Right forelimb (tissue), 1 donor: ENCODE measurements at places on chromosomes 7 and 10.
A peak's percentile ranks its signal among the peaks of the same experiment; 100 is the strongest.

GRCh38 chr10:70271996-70272924, 11.5 kb downstream of the NPFFR1 start:
- DNase-seq, result no peak

DNA sequence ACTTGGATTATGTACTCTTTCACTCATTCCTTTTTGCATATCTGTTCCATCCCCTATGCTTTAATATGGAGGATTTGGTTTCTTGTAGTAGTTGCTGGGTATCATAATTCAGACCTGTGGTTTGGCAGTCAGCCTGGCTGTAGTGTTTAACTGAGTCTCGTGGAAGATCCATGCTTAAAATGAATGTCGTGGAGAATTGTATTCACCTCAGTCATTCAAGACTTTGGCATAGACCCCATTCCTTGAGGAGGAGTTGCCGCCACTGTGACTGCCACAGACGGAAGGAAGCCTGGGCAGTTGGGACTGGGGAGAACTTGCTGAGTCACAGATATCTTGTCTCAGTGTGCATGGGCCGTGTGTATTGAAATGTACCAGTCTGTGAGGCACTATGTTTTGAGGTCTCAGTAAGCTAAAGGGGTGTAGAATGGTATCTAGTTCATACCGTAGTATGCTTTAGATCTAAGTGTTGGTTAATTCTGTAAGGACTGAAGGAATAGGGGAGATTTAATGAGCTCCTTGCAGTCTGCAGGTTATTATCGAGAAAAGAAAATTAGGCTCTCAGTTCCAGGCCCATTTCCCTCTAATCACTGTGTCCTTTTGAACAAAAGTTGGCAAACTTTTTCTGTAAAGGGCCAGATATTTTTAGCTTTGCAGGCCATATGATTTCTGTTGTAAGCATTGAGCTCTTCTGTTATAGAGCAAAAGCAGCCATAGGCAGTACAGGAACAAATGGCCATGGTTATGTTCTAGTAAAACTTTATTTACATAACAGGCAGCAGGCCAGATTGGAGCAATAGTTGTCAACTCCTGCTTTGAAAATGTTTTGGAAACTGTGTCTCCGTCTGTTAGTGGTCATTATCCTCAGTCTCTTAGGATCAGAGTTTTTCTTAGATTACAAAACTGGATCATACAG, 76.8 kb downstream of the TPST1 start:
- peak; percentile 53 for DNase-seq

GRCh38 chr7:143846692-143847091, 55.3 kb downstream of the TCAF1 start:
- DNase-seq, result no peak

DNA sequence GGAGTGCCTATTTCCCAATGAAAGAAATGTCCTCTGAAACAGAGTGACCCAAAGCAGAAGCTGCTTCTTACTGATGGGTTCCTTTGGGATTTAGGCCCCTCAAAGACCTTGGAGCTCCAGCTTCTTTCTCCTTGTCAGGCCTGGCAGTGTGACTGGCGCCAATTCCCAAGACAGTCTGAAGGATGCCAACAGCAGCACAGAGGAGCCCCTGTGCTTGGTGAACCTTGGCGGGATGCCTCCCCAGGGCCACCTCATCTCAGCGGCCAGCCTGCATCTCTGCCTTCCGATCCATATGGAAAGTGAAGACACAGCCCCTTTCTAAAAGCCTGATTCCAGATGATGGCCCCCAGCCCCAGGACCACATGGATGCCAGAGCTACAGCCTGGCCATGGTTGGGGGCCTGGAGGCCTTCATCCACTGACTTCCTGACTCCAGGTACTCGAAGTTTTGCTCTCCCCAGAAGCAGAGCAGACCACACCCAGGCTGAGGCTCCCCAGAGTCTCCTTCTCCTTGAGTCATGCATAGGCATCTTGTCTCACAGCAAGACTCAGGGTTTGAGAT, 45.4 kb downstream of the FBXW4 start:
- no peak for DNase-seq

- DNase-seq, result peak; percentile 36
Observed at GRCh38 chr10:43044961-43045621, 31.8 kb upstream of the RET start.

DNA sequence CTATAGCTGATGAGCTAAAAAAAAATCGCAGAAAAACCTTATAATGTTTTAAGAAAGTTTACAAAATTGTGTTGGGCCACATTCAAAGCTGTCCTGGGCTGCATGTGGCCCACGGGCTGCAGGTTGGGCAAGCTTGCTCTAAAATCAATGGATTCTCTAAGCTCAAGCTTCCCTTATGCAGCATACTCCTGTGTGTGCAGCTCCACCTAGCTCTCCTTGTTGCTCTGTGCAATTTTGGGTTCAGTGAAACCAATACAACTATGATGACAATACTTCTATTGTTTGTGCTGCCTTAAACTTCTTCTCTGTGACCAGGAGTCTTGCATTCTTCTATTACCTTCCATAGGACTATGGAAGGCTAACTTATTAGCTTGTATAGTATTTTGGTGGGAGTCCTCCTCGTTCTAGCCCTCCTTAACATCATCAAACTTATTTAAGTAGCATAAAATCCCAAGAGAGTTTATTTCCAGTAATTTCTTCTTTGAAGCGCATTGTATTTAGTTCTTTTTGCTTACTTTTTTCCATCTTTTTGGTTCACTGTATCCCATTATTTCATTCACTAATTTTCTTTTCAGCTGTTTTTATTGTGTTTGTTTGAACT, 170.9 kb upstream of the SMIM30 start:
- no peak for DNase-seq

DNA sequence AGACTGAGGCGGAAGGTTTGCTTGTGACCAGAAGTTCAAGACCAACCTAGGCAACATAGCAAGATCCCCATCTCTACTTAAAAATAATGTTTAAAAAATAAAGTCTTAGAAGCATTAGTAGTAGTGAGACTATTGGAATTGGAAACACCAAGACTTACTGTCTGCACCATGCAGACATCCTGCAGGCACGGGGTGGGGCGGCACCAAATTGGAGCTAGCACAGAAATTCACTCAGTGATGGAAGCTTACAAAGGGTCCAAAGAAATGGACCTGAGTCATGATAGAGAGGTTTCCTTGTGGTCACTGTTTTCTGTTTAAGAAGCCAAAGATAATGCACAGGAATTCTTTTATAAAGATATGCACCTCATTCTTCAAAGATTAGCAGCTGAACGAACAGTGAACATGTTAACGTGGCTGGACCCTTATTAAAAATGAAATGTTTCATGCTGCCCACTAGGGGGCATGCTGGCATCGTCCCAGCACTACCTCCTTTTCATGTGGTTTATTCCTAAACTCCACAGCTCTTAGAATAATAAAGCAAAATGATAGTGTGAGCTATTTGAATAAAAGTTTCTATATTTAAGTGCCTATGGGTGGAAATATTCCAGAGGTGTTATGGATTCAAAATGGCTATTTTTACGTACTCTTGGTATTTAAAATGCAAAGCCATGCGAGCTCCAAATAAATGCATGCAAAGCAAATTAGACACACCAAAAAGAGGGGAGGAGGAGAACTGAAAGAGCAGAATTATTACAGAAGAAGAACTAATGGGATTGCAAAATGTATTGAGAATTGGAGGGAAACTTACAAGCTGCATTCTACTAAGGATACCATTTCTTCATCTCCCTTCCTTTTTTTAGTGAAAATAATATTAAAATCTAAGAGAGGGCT, 28.6 kb downstream of the PDSS1 start:
- peak; percentile 78 for DNase-seq

GRCh38 chr7:47738563-47739166, 156.8 kb upstream of the TNS3 start:
- no peak for DNase-seq

GRCh38 chr10:110756876-110757275, 112.7 kb downstream of the RBM20 start:
- no peak for DNase-seq

GRCh38 chr7:105672801-105673200, 91.5 kb upstream of the EFCAB10 start:
- no peak for DNase-seq

GRCh38 chr10:1217237-1217587, 161.0 kb downstream of the WDR37 start:
- DNase-seq, result no peak

- DNase-seq, result no peak
Observed at GRCh38 chr10:88288320-88289059, 294.6 kb downstream of the RNLS start.

DNA sequence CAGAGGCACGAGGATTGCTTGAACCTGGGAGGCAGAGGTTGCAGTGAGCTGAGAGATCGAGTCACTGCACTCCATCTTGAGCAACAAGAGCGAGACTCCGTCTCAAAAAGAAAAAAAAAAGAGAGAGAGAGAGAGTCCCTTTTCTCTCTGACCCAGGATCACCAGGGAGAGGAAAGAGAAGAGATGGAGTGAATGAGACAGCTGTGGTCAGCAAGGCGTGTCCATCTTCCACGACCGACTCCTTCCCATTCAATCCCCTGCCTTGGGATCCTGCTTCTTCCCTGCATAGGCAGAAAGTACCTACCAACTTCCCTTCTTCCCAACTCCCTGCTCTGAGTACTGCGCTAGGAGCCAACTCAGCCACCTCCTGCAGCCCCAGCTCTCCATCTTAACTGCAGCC, 5.2 kb upstream of the ZAN start:
- no peak for DNase-seq

DNA sequence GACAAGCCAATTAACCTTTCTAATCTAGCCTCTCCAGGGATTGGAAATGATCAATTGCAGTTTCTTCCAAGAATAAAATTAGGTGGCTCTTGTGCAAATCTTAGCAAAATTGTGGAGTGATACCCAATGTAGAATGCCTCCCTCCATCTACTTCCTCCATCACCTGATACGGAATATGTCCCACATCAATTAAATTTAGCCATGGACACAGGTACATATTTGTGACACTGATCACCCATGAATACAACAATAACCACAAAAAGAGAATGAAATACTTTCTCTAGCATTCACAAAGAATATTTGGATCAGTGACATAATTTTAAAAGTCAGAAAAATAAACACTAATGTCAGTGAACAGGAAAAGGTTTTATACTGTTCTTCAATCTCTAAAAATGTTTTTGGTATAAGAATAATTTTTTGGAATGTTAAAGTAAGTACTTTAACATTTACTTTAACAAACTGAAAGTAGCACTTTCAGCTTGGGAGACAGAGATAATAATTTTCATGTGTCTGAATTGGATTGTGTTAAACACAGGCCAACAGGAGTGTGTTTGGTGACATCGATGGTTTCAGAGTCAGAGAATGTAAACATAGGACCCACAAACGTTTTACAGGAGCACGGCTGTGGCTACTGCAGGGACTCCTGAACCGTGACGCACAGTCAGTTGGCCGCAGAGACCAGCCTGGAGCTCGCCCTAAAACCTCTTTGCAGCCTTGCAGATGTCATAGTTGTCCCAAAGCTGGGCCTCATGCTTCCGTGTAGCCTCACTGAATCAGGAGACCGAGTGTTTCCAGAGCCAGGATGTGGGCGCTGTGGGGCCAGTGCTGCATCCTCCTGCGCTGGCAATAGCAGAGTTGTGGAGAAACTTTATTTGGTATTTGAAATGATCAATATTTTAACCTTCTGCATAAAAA, 7.2 kb downstream of the RBM20 start:
- peak; percentile 50 for DNase-seq

- no peak for DNase-seq
Observed at GRCh38 chr7:116317907-116318306, 107.6 kb downstream of the TES start.

GRCh38 chr7:126716321-126716720, 536.4 kb downstream of the GRM8 start:
- DNase-seq, result no peak

DNA sequence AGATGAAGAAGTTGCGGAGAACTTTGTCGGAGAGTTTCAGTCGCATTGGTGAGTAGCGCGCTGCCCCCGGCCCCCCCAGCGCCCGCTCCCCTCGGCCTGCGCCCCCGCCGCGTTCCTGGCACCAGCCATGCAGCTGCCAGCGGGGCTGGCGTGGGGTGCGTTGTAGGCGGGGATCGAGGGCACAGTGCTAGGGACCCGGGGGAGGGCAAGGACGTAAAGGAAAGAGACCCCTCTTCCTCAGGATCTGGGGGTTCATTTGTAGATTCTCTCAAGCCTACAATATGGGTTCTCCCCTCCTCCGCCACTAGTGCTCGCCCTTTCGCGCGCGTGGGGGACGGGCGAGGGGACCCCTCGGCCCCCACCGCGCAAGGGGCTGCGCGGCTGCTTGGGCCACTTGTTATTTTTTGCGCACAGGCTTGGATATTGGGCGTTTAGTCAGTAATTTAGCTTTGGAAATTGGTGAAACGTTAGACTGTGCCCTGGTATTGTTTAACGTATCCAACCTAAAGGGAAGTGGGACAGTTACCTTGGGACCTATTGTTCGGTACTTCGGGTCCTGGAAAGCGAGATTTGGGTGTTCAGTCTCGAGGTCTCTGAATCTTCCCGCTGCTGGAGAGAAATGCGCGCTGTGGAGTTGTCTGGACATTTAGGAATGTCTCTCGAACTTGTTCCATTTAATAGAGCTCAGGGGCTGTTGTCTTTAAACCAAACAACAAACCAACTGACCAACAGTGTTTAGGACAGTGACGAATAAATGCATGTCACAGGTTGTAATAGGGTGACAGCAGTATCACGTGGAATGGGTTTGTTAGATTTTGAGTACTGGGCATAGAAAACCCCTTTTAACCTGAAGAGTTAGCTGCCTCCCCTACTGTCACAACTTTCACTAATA, 796 bp downstream of the CDK14 start:
- DNase-seq, result peak; percentile 80

GRCh38 chr10:78627254-78627795, 441.4 kb upstream of the ZMIZ1 start:
- DNase-seq, result no peak

GRCh38 chr10:118566911-118567310, 28.5 kb downstream of the PRLHR start:
- no peak for DNase-seq

DNA sequence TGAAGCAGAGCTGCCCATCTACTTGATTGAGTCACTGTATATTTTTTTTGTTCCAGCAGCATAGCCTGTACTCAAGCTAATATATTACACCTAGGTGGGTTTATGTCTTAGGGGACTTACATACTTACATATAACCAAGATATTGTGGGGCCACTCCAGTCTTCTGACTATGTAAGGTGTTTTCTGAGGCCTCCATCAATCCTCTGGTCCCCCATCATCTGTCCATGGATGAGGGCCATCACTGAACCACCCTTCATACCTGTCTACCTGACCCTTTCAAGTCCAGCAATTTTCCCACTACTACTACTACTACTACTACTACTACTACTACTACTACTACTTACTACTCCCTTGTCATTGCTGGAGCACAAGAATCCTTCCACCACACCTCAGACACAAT, 3.2 kb upstream of the FAM241B start:
- no peak for DNase-seq

GRCh38 chr10:66627156-66627555, 298.7 kb upstream of the LRRTM3 start:
- DNase-seq, result no peak

GRCh38 chr7:26449175-26450165, 157.8 kb downstream of the SNX10 start:
- DNase-seq, result no peak
